Stimulated activated CD8-positive, alpha-beta memory T cell treated with anti-CD3 and anti-CD28 coated beads, Interleukin-7, amount 100 ng/mL, for 24 hours (primary cell): ENCODE measurements at places on chromosomes 3 and 15.

GRCh38 chr3:17052363-17052762 is 167.6 kb downstream of the PLCL2 start:
- DNase-seq: no peak

DNA sequence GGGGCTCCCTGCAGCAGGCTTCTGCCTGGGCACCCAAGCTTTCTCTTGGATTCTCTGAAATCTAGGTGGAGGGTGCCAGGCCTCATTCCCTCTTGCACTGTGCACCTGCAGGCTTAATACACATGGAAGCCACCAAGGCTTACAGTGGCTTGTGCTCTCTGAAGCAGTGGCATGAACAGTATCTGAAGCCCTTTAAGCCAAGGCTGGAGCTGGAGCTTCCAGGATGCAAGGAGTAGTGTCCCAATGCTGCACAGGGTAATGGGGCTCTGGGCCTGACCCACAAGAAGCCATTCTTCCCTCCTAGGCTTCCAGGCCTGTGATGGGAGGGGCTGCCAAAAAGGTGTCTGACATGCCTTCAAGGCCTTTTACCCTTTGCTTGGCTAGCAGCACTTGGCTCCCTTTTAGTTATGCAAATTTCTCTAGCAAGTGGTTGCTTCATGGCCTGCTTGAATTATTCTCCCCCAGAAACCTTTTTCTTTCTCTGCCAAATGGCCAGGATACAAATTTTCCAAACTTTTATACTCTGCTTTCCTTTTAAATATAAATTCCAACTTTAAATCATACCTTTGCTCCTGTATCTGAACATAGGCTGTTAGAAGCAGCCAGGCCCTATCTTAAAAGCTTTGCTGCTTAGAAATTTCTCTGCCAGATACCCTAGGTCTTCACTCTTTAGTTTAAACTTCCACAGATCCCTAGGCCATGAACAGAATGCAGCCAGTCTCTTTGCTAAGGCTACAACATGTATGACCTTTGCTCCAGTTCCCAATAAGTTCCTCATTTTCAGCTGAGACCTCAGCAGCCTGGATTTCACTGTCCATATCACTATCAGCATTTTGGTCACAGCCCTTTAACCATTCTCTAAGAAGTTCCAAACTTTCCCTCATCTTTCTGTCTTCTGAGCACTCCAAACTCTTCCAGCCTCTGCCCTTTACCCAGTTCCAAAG is 201.1 kb upstream of the LRRFIP2 start:
- no peak for DNase-seq

DNA sequence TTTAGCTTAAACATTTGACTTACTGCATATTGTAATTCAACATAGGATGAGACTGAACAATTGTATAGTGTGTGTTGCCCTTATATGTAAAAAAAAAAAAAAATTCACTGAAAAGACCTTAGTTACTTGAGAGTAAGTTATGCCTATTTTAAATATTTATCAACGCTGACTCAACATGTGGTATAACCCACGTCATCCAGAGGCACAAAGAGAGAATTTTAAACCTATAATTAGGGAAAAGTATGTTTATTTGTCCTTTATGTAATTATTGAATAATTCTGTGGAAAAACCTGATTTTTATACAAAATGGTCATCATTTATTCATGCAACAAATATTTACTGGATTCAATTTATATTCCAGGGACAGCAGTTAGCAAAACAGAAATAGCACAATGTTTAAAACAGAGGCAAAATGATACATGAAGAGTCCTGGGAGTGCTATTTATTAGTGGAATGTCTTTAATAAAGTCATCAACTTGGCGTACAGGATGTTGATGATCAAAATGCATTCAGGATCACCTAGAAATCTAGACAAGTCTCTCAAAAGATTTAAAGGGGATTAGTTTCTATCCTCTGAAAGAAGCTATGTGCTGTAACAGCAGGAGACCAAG is 223.7 kb downstream of the PCCB start:
- DNase-seq: no peak

GRCh38 chr3:165463531-165463930 is 267.3 kb upstream of the SLITRK3 start:
- no peak for DNase-seq

DNA sequence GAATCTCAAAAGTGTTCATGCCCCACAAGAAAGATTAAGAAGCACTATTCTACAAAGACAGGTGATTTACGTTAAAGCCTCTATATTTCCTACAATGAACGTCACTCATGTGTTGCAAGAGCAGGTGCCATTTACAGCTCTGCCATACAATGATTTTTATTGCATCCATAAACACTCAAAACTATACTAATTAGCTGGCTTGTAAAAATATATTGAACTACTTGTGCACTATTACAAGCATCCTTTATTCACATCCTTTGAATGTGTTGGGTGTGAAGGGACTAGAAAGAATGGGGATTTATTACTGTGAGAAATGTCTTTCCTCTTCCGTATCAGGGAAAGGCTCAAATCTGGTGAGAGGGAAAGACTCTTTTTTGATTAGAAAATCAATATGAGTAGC is 50.7 kb upstream of the C3orf49 start:
- no peak for DNase-seq
